Activated CD4-positive, alpha-beta T cell treated with anti-CD3 and anti-CD28 coated beads for 36 hours (primary cell): ENCODE measurements at places on chromosomes 5 and 9.

DNA sequence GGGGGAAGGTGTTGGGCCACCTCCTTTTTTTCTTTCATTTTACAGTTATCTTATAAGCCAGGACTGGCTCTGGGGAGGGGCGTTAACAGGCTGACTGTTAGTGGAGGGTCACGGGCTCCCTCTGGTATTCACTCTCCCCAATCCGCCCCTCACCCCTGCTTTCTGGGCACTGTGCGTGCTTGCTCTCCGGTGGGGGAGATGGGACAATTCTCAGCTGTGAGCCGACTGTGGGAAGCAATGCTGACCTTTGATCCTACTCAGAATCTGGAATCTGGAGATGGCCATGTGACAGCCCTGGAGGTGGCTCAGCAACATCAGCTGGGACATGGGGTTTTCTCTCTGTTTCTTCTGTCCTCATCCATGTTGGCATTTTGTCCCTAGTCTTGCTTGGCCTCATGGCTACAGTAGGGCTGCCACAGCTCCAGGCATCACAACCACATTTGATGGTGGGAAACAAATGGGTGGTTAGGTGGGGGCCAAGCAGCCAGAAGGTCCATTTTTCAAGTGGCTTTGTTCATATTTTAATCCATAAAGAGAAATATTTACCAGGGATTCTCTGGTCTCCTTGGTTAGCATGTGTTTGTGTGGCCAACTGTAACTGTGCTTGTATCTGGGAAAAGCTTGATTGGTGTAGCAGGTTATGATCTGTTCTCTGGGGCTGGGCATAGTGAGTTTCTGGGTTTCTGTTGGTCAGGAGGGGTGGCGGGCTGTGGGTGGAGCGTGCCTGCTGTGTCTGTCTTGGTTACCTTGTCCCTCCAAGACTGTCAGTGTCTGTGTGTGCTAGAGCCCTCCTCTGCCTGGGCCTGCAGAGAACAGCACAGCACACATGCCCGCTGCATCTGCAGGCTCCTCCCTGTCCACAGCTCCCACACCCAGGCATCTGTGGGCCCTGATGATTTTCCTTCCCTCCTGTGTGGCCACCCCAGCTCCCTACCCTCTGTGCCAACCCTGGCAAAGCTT, 12.4 kb downstream of the WNK2 start:
- DNase-seq = no peak

DNA sequence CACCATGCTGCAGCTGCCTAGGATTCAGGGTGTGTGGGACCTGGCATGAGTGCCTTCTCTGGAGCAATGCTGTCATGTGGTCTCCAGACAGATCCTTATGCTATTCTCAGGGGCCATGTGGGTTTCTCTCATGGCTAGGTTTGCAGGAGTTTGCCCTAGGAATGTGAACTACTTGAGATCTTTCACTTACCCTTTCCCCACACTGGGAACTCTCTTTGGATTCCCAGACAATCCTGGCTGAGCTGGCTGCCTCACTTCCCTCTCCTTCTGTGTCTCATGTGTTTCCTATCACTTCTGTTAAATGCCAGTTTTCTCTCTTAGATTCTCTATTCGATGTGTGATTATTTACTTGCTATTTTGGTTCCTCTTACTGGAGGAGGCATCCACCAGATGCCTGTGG, 270.2 kb upstream of the RASA1 start:
- DNase-seq = no peak

GRCh38 chr5:141611289-141611688, 7.5 kb downstream of the DIAPH1 start:
- DNase-seq = no peak

GRCh38 chr9:70205366-70206020, 53.3 kb upstream of the SMC5 start:
- no peak for DNase-seq

DNA sequence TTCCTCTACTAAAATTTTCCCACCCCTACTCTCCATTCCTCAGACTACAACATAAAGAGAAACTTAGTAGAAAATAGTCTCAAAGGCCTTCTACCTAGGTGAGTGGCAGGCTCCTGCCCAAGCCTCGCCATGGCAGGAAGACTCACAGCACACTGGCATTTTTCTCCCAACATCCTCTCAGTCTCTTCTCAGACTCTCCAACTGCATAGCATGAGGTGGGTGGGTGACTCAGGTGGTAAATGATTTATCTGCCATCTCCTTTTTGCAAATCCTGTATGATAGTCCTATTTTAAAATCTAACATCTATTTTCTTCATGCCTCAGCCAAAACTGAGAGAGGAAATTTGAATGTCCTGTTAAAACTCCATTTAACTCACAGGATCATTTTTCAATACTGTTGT, 33.5 kb upstream of the GRIA1 start:
- DNase-seq = no peak
